ENCODE measurements at places on chromosomes 5 and 9. TPM values are rescaled to one million over a fixed set of nuclear protein-coding genes. Genes with fewer than 3 reads are reported as not detected.

Gene MAMDC4
- 0.59 TPM for total RNA-seq

Gene EQTN
- total RNA-seq, result not detected

Gene SPATA31C1
- total RNA-seq, result not detected

Gene C9orf50
- total RNA-seq, result not detected

Gene FYB1
- total RNA-seq, result not detected

Gene PCDHA1
- total RNA-seq, result not detected

Gene ADAMTS6
- 51.0 TPM for total RNA-seq

Gene AKNA
- 6.1 TPM for total RNA-seq

Gene SRP19
- 58.0 TPM for total RNA-seq

Gene SLF1
- 4.0 TPM for total RNA-seq

Gene LYRM7
- 9.5 TPM for total RNA-seq

All from smooth muscle cell of the coronary artery (primary cell).